ENCODE measurements at places on chromosomes 2 and 18.

DNA sequence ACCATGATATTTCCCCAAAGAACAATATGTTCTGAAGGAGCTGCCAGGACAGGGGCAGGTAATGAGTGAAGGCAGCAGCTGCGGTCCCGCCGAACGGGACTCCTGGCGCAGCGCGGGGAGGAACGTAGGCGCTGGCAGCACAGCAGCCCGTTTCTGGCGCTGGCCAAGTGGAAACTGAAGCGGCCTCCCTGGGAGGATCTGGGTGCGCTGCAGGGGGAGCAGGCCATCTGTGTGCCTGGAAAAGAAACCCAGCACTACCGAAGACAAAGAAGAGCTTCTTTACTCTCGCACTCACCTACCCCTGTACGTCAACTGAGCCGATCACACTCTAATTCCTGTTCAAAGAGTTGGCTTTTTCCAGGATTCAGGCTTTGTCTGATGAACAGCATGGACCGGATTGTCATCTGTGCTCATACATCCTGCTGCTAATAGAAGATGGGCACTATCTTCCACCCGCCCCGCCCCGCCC lies 11.8 kb downstream of the G6PC2 start:
- no peak for DNase-seq

- peak; percentile 3 for DNase-seq
These were observed 25.7 kb downstream of the DIS3L2 start for GRCh38 chr2:231987124-231987727.

- DNase-seq = no peak
These were observed 66.8 kb downstream of the MREG start for GRCh38 chr2:215946586-215946985.

DNA sequence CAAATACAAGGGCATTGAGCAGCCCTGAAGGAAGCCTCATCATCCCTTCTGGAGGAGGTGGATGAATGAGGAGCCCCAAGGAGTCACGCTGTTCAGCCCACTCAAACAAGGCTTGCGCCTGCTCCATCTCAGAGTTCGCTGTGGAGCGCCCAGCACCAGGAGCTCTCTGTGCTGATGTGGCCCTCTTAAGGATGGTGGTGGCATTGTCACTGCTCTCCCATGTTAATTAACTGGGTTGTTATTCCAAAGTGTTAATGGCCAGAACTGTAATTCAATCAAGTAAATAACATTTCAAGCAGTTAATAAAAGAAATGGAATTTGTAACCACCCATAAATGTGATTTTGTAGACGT lies 726.0 kb upstream of the RAB6C start:
- DNase-seq = no peak

GRCh38 chr18:53601344-53601743 lies 623.1 kb downstream of the MBD2 start:
- DNase-seq = no peak

GRCh38 chr2:74499267-74499939 lies at the start of gene LBX2:
LBX2 (minus strand) TSS chr2:74499603; CDS start chr2:74499537, 66 bp downstream.
- DNase-seq = no peak

GRCh38 chr2:88831071-88831791 lies 139.8 kb downstream of the RPIA start:
- DNase-seq = no peak

GRCh38 chr2:102522890-102523289 lies 49.9 kb downstream of the SLC9A4 start:
- DNase-seq = no peak

GRCh38 chr2:96123290-96123689 lies 6.9 kb upstream of the ADRA2B start:
- DNase-seq = no peak

DNA sequence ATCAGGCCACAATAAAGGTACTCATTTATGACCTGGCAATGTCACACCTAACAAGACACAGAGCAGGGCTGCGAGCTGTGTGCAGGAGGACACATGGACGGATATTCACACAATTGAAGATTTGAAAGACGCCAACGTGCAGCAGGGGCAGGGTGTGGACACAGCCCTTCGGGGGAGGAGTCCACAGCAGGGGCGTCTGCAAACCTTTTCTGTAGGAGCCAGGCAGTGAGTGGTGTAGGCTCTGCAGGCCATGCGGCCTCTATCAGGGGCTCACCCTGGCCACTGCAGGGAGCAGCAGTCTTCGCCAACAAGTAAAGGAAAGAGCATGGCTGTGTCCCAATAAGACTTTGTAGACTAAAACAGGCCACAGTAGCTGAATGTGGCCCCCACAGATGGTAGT lies 125.7 kb upstream of the SNTG2 start:
- no peak for DNase-seq

- DNase-seq = no peak
These were observed 49.5 kb upstream of the TMEM87B start for GRCh38 chr2:112005406-112006075.

GRCh38 chr18:73060666-73061288 lies 193.0 kb upstream of the NETO1 start:
- no peak for DNase-seq

DNA sequence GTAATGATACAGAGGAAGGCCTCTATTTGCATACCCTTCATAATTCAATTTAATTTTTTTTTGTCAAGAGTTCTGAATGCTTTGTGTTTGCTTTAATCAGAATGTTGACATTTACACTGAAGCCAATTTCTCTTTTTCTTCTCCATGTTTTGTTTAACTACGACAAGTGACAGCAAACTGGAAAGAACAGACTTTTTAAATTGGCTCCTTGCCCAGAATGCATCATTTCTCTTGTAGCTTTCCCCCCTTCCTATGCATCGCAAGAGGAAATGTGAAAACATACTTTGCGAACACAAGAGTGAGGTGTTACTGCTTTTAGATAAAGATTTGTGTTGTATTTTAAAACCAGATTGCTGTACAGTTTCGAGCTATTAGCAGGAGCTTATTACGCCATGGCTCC lies 955.2 kb upstream of the CELF4 start:
- DNase-seq = peak; percentile 50

- DNase-seq = peak; percentile 61
These were observed 3.7 kb downstream of the FBXO48 start for GRCh38 chr2:68463287-68463877.

DNA sequence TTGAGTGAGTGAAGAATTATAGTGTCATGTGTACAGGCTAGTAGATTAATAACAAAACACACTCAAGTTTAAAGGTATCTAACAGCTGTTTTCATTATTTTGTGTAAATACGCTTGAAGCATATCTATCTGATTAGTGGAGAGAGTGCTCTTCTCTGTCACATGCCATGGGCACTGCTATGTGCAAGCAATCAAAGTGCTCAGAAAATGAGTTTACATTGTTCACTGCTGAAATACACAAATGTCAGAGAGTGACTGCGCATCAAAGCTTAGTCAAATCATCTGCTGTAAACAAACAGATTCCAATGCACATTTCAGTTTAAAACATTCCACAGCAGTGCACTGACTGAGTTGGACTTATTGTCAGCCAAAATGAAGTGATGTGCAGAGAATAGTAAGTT lies 423.4 kb downstream of the ZEB2 start:
- no peak for DNase-seq

- DNase-seq = no peak
These were observed 371 bp upstream of the LCLAT1 start for GRCh38 chr2:30446602-30447148.

- no peak for DNase-seq
These were observed 2.6 kb upstream of the ACAA2 start for GRCh38 chr18:49815927-49816326.

DNA sequence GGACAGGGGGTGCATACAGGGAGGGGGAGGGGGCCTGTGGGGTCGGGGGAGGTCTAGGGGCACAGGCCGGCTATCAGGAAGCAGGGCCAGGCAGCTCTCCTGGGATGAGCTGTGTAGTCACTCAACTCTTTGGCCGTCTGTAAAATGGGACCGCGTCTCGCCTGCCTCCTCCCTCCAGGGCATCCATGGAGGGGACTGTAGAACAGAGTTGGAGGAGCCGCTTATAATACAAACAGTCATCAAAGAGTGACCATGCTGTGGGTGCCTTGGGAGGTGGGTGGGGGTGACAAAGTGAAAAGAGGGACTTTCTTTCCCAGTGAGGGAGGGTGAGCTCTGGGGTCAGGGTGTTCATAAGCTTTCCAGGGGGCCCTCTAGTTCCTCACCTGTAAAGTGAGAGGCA lies 169.6 kb upstream of the HAAO start:
- DNase-seq = no peak

GRCh38 chr2:60463249-60463648 lies 90.2 kb downstream of the BCL11A start:
- DNase-seq = peak; percentile 66

- no peak for DNase-seq
These were observed 50.2 kb downstream of the CABYR start for GRCh38 chr18:24189007-24189528.

- DNase-seq = no peak
These were observed 92.0 kb upstream of the SNTG2 start for GRCh38 chr2:858646-859045.

DNA sequence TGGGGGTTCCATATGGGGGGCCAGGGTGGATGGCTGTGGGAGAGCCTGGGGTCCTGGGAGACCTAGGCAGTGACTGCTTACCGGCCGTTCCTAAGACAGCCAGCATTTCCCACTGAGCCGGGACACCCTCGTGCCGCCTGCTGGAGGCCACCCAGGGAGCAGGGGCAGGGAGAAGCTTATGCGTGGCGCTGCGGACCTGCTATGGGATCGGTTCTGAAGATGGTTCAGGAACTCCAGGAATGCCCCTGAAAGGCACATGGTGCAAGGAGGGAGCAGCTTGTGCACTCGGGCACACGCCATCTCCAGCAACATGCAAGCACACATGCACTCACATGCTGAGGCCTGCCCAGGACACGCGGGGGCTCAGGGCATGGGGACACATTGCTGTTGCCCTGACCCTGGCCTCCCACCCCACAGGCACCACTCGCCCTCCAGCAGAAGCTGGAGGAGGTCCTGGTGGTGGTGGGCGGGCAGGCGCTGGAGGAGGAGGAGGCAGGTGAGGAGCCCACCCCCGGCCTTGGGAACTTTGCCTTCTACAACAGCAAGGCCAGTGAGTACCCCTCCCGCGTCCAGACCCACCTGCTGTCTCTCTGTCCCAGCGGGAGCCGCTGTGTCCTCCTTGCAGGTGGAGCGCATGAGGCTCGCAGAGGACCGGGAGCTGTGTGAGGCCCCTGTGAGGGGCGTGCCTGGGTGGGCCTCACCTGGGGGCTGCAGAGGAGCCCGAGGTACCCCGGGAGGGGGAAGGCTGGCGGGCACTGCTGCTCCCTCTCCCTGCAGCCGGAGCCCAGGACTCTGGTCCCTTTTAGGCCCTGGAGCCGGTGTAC lies 4.1 kb downstream of the KLHL30 start:
- DNase-seq = no peak

GRCh38 chr18:70047931-70048603 lies 100.4 kb upstream of the CD226 start:
- no peak for DNase-seq

DNA sequence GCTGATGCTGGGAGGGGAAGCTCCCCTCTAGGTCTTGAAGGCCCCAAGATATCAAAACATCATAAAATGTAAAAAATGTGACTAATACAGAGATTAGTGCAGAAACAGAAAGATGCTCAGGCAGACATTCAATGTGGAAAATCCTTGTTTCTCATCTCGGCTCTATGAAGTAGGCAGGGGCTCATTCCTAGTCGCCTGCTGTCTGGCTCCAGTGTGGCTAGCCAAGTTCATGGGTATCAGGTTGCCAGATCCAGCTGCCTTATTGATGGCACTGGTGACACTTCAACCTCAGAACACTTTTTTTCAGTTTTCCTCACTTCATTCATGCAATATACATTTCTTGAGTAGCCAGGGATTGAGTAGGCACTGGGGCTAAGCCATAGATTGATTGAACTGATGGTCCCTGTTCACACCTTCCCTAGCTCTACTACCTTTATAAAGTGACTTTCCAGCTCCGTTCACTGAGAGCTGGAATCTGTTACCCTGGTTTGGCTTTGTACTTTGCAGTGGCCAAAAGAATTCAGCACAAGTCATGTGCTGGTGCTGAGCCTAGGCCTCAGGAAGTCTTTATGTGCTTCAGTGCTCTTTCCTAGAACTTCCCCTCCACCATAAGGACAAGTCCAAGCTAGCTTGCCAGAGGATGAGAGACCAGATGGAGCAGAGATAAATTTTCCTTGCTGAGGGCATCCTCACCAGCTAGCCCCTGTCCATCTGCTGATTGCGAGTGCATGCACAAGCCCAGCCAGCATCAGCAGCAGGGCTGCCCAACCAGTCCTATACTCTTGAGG lies 373.6 kb upstream of the ST6GAL2 start:
- DNase-seq = no peak

DNA sequence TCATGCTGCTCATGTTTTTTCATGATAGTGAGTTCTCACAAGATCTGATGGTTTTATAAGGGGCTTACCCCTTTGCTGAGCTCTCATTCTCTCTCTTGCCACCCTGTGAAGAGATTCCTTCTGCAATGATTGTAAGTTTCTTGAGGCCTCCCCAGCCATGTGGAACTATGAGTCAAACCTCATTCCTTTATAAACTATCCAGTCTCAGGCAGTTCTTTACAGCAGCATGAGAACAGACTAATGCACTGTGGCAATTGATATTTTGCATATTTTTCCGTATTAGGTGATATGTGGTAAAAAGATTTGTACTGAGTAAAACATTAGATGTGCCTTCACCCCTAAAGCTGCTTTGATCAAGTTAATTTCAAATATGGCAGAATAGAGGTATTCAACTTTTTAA lies 48.8 kb downstream of the RAB27B start:
- no peak for DNase-seq

GRCh38 chr2:109594246-109594885 lies 19.4 kb downstream of the SEPTIN10 start:
- DNase-seq = no peak

DNA sequence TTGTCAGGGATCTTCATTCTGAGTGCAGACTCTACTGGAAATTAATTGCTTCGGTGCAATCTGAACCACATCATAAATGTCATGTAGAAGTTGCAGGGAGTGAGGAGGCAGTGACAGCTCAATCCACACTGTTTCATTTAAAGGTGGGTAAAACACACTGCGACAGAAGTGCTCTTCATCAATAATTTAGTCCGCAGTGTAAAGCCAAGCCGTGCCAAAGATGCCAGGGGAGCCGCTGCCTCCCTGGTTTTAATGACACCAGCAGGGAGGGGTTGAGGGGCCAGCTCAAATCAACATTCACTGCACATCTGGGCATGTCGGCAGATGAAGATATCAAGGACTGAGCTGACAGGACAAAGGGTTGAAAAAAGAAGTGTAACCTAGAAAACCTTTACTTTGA lies 305.7 kb upstream of the VRK2 start:
- no peak for DNase-seq

DNA sequence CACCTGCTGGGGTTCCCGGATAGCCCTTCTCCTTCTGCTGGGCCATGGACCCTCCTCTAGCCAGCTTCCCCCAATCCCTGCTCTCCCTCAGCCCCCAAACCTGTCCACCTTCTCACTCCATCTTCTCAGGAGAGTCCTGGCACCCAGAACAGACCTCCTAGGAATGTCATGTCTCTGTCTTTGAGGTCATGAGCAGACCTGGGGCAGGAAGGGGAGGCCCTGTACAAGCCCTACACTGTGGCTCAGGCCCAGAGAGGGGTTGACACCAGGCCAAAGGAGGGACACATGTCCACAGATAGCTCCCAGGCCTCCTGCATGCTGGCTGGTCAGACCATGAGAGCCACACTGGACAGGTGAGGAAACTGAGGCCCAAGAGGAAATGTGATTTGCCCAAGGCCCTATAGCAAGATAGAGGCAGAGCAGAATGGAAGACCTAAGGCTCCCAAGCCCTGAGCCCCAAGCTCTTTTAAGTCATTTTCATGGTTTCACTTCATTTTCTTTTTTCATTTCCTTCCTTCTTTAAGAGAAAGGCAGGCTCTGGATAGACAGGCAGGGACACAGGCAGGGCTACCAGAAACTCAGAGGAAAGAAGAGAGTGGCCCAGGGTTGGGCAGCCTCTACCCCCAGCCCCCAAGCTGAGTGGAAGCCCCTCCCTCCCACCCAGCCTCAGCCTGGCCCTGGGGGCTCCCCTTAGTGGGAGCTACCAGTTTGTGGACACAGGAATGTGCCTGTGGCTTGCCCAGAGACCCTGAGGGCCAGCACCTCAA lies 159.7 kb downstream of the SMAD7 start:
- no peak for DNase-seq

Data from left kidney (tissue), 8 donors.